Cardiac septum (tissue), 1 donor: ENCODE measurements at places on chromosomes 5 and 9. TPM values are rescaled to one million over a fixed set of nuclear protein-coding genes. Genes with fewer than 3 reads are reported as not detected.

PTPRD gene
- 13.0 TPM for total RNA-seq

ZNF474 gene
- total RNA-seq = not detected

CARTPT gene
- not detected for total RNA-seq

EEIG1 gene
- 24.1 TPM for total RNA-seq

SPINK1 gene
- total RNA-seq = 1.8 TPM

NAIF1 gene
- total RNA-seq = 6.2 TPM

BRD8 gene
- total RNA-seq = 31.9 TPM

ANKRD20A1 gene
- total RNA-seq = 0.59 TPM

SPINK13 gene
- not detected for total RNA-seq

FAM219A gene
- 39.1 TPM for total RNA-seq

SPINK6 gene
- total RNA-seq = not detected

GCNT1 gene
- total RNA-seq = 2.0 TPM

LCN9 gene
- total RNA-seq = not detected

HCN1 gene
- total RNA-seq = not detected

CARD19 gene
- 45.1 TPM for total RNA-seq

DOCK8 gene
- total RNA-seq = 2.4 TPM

SCGB3A2 gene
- not detected for total RNA-seq

CNTNAP3B gene
- 1.2 TPM for total RNA-seq

ADAMTS13 gene
- total RNA-seq = 3.3 TPM

C5orf34 gene
- 0.22 TPM for total RNA-seq

GLDC gene
- 0.11 TPM for total RNA-seq

PRDM9 gene
- not detected for total RNA-seq

SLC6A7 gene
- total RNA-seq = not detected

CDH10 gene
- total RNA-seq = not detected

GHR gene
- total RNA-seq = 10.4 TPM

LCN6 gene
- total RNA-seq = 4.5 TPM

RGS7BP gene
- total RNA-seq = 1.7 TPM

FOXD4L3 gene
- total RNA-seq = not detected

HK3 gene
- 4.3 TPM for total RNA-seq

SLIT3 gene
- total RNA-seq = 16.6 TPM

NMUR2 gene
- total RNA-seq = not detected

FCHSD1 gene
- total RNA-seq = 4.1 TPM

PKD2L2 gene
- total RNA-seq = 0.62 TPM
